Cortex of kidney (tissue), 1 donor: ENCODE measurements at places on chromosomes 7 and 10.

GRCh38 chr7:21338728-21339164, 89.1 kb upstream of the SP4 start:
- no peak for DNase-seq

- DNase-seq, result no peak
These were observed 1.1 kb downstream of the ARHGAP12 start for GRCh38 chr10:31927565-31927883.

GRCh38 chr10:116810120-116810500, 39.2 kb upstream of the ENO4 start:
- no peak for DNase-seq

DNA sequence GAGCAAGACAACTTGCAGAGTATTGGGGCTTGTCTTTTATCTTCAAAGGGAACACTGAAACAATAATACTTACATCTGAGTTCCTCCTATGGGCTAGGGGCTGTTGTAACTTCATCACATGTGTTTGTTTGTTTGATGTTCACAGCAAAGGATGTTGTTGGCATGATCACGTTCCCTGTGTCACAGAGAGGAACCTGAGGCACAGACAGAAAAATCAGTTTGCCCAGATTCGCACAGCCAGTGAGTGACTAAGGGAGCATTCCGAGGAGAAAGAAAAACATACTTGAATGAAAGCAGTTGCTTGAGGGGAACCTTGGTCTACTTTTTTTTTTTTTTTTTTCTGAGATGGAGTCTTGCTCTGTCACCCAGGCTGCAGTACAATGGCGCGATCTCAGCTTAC, 87.2 kb upstream of the PFKP start:
- DNase-seq, result no peak

DNA sequence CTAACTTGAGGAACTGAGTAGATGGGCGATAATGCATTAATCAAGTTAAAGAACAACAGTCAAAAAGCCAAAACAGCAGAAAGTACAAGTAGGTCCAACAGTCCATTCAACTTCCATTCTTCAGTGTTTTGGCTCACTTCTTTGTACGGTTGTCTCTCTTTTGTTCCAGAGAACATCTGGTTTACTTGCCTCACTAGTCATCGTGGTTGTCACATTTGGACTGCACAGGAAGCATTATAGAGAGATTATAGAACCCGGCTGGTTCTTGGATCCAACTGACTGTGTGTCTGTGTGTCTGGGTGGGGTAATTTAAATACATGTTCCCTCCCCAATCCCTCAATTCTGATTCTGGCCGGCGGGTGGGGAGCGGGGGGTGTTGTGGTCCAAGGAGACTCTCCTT, 1.8 kb upstream of the CEP41 start:
- no peak for DNase-seq

DNA sequence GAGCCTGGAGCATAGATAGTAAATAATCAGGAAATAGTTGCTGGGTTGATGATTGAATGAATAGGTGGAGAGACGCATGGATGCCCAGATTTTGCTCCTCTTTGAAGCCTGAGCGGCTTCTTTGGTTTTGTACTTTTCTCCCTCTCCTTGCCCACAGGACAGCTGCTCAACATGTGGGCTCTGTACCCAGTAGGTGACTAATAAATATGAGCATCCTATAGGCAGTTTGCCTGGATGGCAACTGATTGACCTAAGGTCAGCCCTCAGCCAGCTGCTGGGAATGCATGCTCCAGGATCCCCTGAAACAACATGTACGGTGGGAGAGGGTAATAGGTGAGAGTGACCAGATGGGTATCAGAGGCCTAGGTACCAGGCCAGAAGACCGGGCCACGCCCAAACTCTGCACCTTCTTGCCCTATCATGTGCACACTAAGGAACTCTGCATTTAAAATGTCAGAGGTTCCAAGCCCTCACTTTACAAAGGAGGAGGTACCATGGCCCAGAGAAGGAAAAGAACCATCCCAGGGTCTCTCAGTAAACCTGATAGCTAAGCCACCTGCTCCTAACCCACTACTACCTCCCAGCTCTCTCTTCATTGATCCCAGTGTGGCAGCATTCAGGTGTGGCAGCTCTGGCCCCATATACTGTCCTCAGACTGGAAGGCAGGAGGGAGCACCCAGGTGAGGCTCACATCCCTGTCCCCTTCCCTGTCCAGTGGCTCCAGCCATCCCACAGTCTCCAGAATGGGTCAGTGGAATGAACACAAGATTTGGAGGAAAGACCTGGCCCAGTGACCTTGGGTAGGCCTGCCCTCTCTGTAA, 2.7 kb upstream of the ZCCHC24 start:
- no peak for DNase-seq

DNA sequence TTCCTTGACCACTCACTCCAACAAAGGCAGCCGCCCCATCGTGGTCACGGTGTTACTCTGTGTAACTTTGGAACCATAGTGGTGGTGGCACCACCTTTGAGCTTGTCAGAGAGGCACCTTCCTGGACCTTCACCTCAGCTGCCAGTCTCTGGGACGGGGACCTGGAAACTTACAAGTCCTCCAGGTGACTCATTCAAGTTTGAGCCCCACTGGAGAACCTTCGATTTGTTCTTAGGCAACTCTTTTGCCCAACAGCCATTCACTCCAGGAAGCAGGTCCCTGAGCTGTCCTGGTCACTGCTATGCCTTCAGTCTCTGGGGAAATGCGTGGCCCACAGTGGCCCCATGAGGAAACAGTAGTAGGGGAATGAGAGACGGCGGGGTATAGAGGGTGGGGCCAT, 17.2 kb downstream of the STX1A start:
- no peak for DNase-seq

DNA sequence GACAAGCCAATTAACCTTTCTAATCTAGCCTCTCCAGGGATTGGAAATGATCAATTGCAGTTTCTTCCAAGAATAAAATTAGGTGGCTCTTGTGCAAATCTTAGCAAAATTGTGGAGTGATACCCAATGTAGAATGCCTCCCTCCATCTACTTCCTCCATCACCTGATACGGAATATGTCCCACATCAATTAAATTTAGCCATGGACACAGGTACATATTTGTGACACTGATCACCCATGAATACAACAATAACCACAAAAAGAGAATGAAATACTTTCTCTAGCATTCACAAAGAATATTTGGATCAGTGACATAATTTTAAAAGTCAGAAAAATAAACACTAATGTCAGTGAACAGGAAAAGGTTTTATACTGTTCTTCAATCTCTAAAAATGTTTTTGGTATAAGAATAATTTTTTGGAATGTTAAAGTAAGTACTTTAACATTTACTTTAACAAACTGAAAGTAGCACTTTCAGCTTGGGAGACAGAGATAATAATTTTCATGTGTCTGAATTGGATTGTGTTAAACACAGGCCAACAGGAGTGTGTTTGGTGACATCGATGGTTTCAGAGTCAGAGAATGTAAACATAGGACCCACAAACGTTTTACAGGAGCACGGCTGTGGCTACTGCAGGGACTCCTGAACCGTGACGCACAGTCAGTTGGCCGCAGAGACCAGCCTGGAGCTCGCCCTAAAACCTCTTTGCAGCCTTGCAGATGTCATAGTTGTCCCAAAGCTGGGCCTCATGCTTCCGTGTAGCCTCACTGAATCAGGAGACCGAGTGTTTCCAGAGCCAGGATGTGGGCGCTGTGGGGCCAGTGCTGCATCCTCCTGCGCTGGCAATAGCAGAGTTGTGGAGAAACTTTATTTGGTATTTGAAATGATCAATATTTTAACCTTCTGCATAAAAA, 7.2 kb downstream of the RBM20 start:
- DNase-seq, result no peak

DNA sequence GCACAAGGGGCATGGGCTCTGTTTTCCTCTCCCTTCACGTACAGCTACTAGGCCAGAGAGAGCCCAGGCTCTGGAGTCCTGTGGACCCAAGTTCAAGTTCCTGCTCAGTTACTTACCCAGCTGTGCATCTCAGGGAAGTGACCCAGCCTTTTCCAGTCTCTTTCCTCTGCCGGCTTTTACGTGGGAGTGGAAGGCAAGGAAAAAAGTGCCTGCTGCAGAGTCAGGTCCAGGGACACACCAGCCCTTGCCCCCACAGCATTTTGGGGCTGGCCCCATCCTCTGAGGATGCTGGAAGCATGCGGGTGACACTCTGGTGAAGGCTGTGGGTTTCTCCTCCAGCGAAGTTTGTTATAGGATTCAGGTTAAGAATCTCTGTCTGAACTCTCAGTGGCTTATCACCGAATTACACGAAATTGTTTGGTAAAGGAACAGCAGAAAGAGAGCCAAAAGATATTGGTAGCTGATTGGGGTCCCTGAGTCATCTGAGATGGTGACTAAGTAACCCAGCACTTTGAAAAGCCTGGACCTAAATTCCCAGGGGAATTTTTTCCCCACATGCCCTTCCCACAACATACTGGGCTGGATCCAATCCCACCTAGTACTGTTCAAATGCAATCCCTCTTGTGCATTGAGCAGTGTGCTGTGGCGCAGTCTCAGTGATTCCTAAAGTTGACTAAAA, 424.3 kb downstream of the RPS24 start:
- DNase-seq, result no peak

GRCh38 chr10:90096196-90096595, 394.8 kb downstream of the KIF20B start:
- no peak for DNase-seq

GRCh38 chr10:72105710-72106109, 17.4 kb upstream of the SPOCK2 start:
- no peak for DNase-seq

DNA sequence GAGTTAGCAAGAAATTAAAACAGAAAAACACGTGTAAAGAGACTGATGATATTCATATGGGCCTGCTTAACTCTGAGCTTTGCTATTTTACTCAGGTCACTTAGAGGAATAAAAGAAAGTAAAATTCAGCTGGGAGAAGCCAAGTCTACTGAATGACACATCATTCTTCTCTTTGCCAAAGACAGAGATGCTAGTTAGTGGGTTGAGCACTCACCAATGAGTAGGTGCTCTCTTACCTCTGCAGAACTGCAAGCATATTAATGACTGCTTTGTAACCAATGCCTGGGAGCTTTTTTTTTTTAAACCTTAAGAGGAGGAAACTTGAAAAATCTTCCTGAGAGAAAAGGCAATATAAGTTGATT, 44.8 kb upstream of the BAMBI start:
- no peak for DNase-seq

DNA sequence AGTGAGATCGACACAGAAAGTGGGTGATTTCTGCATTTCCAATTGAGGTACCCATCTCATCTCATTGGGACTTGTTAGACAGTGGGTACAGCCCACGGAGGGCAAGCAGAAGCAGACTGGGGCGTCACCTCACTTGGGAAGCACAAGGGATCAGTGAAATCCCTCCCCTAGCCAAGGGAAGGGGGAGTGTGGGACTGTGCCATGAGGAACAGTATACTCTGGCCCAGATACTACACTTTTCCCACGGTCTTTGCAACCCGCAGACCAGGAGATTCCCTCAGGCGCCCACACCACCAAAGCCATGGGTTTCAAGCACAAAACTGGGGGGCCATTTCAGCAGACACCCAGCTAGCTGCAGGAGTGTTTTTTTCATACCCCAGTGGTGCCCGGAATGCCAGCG, 99.8 kb downstream of the ODAD2 start:
- DNase-seq, result no peak

DNA sequence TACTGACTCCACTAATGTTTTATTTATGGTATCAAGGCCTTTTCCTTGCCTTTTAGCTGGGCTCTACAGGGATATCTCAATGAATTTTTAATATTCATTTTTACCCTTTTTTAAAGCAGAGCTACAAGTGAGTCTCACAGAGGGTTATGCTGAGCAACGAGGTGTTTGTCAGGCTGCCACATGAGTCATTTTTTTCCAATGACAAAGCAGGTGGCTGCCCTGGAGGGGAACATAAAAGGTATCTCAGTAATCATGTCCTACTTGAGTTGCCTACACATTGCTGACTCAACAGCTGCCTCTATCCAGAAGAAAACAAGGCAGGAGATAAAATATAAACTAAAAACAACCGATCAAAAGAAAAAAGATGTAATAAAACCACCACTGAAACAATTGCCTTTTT, 1004.9 kb upstream of the POT1 start:
- no peak for DNase-seq

- DNase-seq, result no peak
These were observed 60.5 kb downstream of the PPP1R17 start for GRCh38 chr7:31747553-31747952.

- DNase-seq, result no peak
These were observed 138.1 kb downstream of the HERPUD2 start for GRCh38 chr7:35556515-35557471.

DNA sequence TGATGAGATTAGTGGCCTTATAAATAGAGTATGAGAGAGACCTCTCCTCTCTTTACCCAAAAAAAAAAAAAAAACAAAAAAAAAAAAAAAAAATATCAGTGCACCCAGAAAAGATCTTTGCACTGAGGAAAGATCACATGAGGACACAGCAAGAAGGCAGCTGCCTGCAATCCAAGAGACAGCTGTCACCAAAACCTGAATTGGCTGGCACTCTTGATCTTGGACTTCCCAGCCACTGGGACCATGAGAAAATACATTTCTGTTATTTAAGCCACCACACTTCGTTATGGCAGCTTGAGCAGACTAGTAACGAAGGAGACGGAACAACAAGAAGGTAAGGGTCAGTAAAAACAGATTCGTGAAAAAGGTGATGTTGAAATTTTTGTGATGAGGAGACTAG, 47.0 kb downstream of the TMEM106B start:
- DNase-seq, result no peak

DNA sequence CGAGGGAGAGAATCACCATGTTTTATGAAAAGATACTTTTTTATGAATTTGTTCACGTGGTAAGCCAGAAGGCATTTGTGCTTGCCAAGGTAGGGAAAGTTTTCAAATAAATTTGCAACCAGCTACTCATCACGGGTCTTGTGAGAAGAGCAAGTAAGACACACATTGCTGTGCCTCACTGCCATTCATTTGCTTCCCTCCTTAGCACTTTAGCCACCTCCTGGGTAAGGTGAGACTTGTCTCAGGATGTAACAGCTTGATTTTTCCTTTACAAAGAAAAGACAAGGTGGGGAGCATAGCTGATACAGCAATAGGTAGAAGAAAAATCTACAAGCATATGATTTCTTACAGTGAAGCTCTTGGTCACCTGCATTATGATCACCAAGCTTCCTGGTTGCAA, 342.4 kb upstream of the GRM3 start:
- no peak for DNase-seq

DNA sequence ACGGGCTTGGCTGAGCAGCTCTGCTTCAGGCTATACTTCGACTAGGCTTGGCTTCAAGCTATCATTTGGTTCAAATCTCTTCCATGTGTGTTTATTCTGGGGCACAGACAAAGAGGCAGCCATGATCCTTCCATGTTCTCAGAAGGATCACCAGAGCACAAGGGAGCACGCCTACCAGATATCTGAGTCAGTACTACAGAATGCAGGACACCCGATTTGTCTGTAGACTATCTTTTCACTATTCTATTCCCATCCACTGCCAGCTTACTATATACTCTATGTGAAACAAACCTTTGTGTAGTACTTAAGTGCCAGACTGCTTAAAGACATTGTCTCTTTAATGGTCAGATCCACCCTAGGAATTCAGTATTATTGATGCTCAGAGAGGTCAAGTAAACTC, 35.1 kb downstream of the CH25H start:
- DNase-seq, result no peak

- no peak for DNase-seq
These were observed 45.6 kb downstream of the SORCS1 start for GRCh38 chr10:107118866-107119265.

GRCh38 chr7:66352071-66352470, 146.9 kb downstream of the TPST1 start:
- no peak for DNase-seq
